ENCODE measurements at places on chromosomes 1 and 21.

DNA sequence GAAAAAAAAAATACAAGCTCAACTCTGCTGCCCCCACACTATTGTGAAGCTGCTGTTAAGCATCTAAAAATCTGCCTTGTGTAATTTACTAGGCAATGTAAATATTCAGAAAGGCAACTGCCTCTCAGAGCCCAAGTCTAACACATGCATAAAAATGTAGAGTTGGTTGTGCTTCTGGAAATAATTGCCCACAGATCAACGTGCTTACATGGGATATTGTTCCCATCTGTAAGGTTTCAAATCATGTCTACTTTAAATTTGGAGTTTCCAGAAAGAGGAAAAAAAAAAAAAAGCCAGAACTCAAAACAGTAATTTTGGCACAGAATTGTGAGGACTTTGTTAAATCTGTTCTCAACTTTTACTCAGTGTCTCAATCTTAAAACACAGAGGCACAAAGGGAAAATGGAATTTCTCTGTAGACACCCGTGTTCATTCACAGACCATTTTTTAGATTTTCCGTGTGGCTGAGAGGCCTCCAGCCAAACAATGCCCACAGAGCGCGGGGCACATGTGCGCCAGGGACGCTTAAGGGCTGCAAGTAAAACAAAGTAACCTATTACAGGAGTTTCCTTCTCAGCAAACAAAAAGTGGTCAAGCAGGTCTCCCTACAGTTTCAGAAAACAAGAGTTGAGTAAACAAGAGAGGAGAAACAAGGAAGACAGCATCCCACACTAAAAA lies 115.5 kb downstream of the RERE start:
- DNase-seq = no peak

- no peak for DNase-seq
Observed at GRCh38 chr21:44853601-44854390, 19.7 kb downstream of the PTTG1IP start.

DNA sequence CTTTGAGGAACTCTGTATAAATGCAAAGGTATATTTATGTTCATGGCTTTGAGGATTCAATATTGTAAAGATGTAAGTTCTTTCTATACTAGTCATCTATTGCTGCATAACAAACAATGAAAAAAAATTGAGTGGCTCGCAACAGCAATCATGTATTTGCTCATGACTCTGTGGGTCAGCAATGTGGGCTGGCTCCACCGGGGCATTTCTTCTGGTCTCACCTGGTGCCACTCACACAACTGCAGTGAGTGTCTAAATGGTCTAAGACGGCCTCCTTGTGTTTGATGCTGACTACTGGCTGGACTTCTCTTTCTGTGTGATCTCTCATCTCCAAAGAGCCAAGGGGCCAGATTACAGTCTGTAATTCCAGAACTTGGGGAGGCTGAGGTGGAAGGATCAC lies 45.1 kb upstream of the EXO1 start:
- DNase-seq = no peak

DNA sequence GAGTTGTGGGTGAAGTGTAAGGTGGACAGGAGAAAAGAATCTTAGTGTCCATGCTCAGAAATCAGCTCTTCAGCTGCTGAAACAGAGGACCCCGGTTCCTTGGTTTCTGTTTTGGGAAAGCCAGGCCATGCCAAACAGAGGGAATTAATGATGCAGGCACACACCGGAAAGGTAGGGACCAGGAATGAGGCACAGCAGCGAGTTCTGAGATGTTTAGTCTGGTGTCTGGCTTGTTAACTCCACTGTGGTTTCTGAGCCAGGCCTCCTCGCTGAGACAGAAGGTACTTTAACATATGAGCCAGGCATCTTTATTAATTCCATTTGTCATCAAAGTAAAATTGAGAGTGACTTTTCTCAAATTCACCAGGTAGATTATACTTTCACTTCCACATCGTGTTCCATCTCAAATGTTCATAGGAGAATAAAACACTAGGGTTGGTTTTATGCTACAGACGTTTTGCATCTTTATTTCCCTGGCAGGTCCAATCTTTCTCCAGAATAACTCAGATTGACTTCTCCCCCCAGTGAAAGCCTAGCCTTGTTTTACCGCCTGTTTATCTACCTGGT lies 23.5 kb downstream of the LRRC8D start:
- no peak for DNase-seq

DNA sequence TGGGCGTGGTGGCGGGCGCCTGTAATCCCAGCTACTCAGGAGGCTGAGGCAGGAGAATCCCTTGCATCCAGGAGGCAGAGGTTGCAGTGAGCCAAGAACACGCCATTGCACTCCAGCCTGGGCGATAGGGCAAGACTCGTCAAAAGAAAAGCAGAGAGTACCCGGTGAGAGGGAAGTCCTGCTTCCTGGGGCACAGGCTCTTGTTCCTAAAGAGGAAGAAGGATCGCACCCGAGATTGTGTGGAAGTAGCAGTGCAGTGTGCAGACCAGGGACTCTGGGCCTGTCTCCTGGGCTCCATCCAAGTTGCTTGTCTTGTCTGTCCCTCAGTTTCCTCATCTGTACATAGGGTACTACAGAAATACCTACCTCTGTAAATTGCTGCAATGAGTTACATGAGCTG lies 29.6 kb downstream of the NBPF3 start:
- DNase-seq = no peak

GRCh38 chr21:19900149-19900548 lies 1098.1 kb upstream of the NCAM2 start:
- DNase-seq = no peak

All from effector memory CD8-positive, alpha-beta T cell (primary cell).